ENCODE measurements at places on chromosomes 3 and 15.

GRCh38 chr15:66139591-66140207, 113.9 kb downstream of the MEGF11 start:
- no peak for DNase-seq
- H3K36me3 ChIP-seq: no peaks in the 10 kb centered on the region
- peaks cover 15% of the 10 kb centered on the region for H3K4me1 ChIP-seq
- no peak overlapping the region for H3K4me3 ChIP-seq

DNA sequence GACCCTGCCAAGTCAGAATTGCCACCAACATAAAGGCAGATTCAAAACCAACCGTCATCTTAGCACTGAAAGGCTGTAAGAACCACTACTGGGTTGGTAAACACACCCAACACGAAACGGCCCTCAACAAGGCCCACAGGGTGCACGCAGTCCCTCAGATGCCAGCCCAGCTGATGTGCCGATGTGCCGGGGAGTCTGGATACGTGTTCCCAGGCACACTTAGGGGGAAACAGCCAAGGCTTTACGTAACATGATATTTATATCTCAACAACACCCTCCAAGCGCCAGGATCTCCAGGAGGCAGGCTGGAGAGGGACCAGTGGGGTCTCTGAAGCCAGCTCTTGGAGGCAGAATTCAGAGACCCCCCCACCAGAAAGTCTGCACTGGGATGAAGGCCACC, 14.2 kb downstream of the POC1A start:
- H3K4me3 ChIP-seq: no peak overlapping the region
- no peak overlapping the region for H3K27ac ChIP-seq
- H3K36me3 ChIP-seq: peaks cover 28% of the 10 kb centered on the region
- no peak for DNase-seq

DNA sequence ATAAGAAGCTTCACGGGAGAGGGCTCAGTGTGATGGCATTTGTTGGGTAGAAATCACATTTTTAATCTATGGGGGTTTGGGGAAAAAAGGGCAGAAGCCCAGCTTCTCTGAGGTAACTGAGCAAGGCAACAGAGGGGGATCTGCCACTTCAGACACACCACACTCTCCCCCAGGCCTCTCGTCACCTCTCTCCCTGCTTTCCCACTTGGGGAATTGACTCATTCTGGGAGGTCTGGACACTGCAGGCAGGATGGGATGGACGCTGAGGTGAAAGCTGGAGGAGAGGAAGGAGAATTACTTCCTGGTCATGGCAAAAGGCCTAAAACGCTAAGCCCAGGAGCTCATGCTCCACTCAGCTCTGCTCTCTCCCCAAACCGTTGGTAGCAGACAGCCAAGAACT, 33.2 kb downstream of the MYO5C start:
- DNase-seq: no peak
- H3K27me3 ChIP-seq: no peaks in the 10 kb centered on the region
- H3K4me1 ChIP-seq: peaks cover 56% of the 10 kb centered on the region
- H3K36me3 ChIP-seq: peaks cover 18% of the 10 kb centered on the region
- peak overlapping the region; percentile 85 for H3K27ac ChIP-seq
- H3K4me3 ChIP-seq: peak overlapping the region; percentile 50

GRCh38 chr3:172690936-172691335, 19.9 kb downstream of the NCEH1 start:
- no peak overlapping the region for H3K4me3 ChIP-seq
- H3K36me3 ChIP-seq: no peaks in the 10 kb centered on the region
- H3K27ac ChIP-seq: no peak overlapping the region
- peaks cover 13% of the 10 kb centered on the region for H3K4me1 ChIP-seq
- no peak for DNase-seq

- H3K36me3 ChIP-seq: peaks cover 17% of the 10 kb centered on the region
- H3K4me1 ChIP-seq: no peaks in the 10 kb centered on the region
- no peak overlapping the region for H3K27ac ChIP-seq
Measured at GRCh38 chr3:136658946-136659682, 93.1 kb downstream of the STAG1 start.

- H3K36me3 ChIP-seq: no peaks in the 10 kb centered on the region
- DNase-seq: no peak
- H3K4me3 ChIP-seq: no peak overlapping the region
- no peak overlapping the region for H3K27ac ChIP-seq
- H3K27me3 ChIP-seq: peaks cover 6% of the 10 kb centered on the region
- no peaks in the 10 kb centered on the region for H3K4me1 ChIP-seq
Measured at GRCh38 chr3:62421207-62421606, 47.9 kb upstream of the FEZF2 start.

- DNase-seq: no peak
- H3K36me3 ChIP-seq: peaks cover 33% of the 10 kb centered on the region
- H3K27ac ChIP-seq: no peak overlapping the region
- peaks cover 34% of the 10 kb centered on the region for H3K4me1 ChIP-seq
- no peak overlapping the region for H3K4me3 ChIP-seq
- H3K27me3 ChIP-seq: no peaks in the 10 kb centered on the region
Measured at GRCh38 chr15:72269739-72270138, 2.6 kb downstream of the PARP6 start.

DNA sequence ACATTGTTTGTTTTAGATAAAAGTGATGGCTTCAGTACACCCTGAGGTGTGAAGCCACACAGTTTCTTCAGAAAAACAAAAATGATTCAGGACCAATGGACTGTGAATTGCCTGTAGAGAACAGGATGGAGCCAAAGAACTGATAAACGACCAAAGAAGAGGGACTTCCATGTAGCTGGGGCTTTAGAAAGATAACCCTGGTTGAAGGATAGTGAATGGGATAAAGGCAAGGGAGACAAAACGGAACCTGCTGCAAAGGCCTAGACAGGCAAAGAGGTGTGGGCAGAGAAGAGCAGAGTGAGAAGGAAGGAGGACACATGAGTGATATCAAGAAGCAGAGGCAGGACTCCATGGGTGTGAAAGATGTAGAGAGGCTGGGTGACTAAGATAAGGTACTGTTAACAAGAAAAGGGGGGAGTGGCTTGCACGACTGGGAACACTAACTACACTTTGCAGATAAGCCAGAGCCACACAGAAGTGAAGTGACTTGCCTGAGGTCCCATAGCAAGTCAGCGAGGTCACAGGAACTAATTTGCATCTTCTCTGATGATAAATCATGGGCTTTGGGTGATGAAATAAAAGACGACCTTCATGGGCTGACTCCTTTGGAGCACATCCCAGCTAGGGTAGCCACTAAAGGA, 44.3 kb downstream of the RAB6B start:
- H3K4me3 ChIP-seq: no peak overlapping the region
- no peaks in the 10 kb centered on the region for H3K4me1 ChIP-seq
- DNase-seq: no peak
- H3K27me3 ChIP-seq: peaks cover 18% of the 10 kb centered on the region
- no peaks in the 10 kb centered on the region for H3K36me3 ChIP-seq

GRCh38 chr3:177352424-177352823, 155.1 kb upstream of the TBL1XR1 start:
- H3K4me3 ChIP-seq: no peak overlapping the region
- H3K27me3 ChIP-seq: no peaks in the 10 kb centered on the region
- no peak for DNase-seq
- no peak overlapping the region for H3K27ac ChIP-seq
- peaks cover 23% of the 10 kb centered on the region for H3K4me1 ChIP-seq
- no peaks in the 10 kb centered on the region for H3K36me3 ChIP-seq

DNA sequence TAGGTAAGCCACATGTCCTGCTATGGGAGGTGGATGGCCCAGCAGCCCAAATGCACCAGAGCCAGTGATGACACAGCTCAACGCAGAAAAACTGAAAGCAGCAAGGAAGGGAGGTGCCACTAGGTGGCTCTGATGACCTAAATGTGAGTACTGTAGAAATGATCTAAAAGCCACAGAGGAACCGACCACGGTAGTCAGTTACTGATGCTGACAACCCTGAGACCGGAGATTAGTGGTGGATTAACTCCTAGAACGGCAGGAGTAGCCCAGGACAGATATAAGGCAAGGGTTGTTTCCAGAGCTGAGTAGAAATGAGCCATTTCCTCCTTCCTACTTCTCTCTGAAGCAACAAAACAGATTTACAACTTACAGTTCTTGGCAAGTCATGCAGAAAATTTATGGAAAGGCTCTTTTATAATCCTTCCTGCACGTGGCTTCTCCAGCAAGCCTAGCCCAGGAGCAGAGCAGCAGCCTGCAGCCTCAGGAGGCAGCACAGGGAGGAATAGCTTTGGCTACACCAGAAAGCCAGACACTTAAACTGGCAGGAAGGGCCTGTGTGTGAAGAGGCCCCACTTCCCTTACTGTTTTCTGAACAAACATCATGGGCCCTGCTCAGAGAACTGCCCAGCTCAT, 13.1 kb downstream of the FBXL22 start:
- peak overlapping the region; percentile 12 for H3K4me3 ChIP-seq
- peaks cover 50% of the 10 kb centered on the region for H3K36me3 ChIP-seq
- H3K27ac ChIP-seq: peak overlapping the region; percentile 94
- DNase-seq: peak; percentile 90
- no peaks in the 10 kb centered on the region for H3K27me3 ChIP-seq

DNA sequence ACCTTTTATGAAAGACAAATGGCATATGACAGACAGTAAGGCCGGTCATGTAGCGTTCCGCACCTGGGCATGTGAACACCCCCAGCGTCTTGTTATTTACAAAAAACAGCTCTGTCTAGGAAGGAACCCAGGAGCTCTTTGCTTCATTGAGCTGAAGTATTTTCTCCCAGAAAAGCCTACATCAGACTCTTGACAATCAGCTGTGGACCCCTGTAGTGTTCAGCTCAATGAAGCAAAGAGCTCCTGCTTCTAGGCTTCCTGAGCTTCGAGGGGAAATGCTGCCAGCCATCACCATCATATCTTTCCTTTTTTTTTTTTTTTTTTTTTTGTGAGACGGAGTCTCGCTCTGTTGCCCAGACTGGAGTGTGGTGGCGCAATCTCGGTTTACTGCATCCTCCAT, 4.1 kb downstream of the ASB14 start:
- peaks cover 17% of the 10 kb centered on the region for H3K27me3 ChIP-seq
- no peaks in the 10 kb centered on the region for H3K36me3 ChIP-seq
- H3K4me1 ChIP-seq: no peaks in the 10 kb centered on the region
- no peak overlapping the region for H3K4me3 ChIP-seq
- no peak overlapping the region for H3K27ac ChIP-seq

DNA sequence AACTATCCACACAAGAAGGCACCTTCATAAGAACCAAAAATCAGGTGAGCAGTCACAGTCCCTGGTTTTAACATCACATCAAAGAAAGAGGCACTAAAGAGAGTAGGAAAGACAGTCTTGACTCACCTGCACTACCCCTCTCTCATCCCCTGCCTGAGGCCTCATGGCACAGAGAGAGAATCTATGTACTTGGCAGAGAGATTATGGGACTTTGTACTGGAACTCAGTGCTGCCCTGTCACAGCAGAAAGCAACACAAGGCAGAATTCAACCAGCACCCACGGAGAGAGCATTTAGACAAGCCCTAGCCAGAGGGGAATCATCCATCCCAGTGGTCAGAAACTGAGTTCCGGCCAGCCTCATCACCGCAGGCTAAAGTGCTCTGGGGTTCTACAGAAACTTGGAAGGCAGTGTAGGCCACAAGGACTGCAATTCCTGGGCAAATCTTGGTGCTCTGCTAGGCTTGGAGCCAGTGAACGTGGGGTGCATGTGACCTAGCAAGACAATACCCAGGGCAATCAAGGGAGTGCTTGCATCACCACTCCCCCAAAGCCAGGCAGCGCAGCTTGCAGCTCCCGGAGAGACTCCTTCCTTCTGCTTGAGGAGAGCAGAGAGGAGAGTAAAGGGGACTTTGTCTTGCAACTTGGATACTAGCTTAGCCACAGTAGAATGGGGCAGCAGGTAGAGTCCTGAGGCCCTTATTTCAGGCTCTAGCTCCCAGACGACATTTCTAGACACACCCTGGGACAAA, 8.5 kb upstream of the RUVBL1 start:
- no peaks in the 10 kb centered on the region for H3K36me3 ChIP-seq
- H3K27me3 ChIP-seq: peaks cover 10% of the 10 kb centered on the region
- DNase-seq: no peak
- H3K4me3 ChIP-seq: no peak overlapping the region

DNA sequence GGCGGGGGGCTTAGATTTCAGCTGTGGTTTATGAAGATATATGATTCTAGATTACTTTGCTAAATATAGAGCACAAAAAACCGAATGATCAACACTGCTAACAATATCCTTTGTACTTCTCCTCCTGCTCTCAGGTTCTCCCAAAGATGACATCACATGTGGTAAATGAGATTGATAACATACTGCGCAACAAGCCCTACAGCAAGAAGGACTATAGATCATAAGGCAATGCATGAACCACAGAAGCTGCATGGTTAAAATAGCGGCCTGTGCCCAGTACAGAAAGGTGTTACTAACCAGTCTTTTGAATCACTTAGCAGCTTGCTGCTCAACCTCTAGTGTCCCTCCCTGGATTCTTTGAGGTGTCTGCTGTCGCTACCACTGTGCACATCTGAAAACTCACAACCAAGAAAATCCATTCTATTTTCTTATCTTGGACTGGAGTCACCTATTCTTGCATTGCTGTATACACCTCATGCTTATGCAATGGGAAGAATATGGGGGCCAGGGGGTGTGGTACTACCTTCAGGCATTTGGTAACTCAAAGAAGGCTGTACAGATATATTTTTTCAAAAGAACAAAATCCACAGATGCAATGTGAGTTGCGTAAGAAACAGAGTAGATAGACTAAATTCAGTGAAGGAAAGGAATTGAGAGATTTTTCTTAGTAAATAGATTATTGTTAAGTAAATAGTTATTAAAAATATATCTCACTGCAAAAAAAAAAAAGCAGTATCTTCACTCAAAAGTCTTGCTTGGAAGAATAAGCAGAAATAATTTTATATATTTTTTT, 18.2 kb downstream of the SSR3 start:
- no peak for DNase-seq
- H3K27ac ChIP-seq: no peak overlapping the region
- H3K27me3 ChIP-seq: no peaks in the 10 kb centered on the region
- H3K36me3 ChIP-seq: peaks cover 22% of the 10 kb centered on the region

- H3K27me3 ChIP-seq: no peaks in the 10 kb centered on the region
- DNase-seq: no peak
- H3K27ac ChIP-seq: no peak overlapping the region
- no peaks in the 10 kb centered on the region for H3K36me3 ChIP-seq
- H3K4me1 ChIP-seq: peaks cover 12% of the 10 kb centered on the region
Measured at GRCh38 chr3:143535994-143536784, 312.1 kb downstream of the SLC9A9 start.

GRCh38 chr15:41115161-41115651, 874 bp downstream of the INO80 start:
- DNase-seq: no peak
- H3K27ac ChIP-seq: peak overlapping the region; percentile 93
- H3K4me3 ChIP-seq: peak overlapping the region; percentile 83
- H3K27me3 ChIP-seq: no peaks in the 10 kb centered on the region
- H3K36me3 ChIP-seq: peaks cover 14% of the 10 kb centered on the region
- H3K4me1 ChIP-seq: peaks cover 21% of the 10 kb centered on the region

Data from activated CD8-positive, alpha-beta T cell treated with anti-CD3 and anti-CD28 coated beads, Interleukin-2, amount 10 ng/mL, durations not matched to agents 7 days and 5 days (primary cell).